GM23338 (cell line): ENCODE measurements at places on chromosomes 6 and 20. TPM values are rescaled to one million over a fixed set of nuclear protein-coding genes. Genes with fewer than 3 reads are reported as not detected.

Gene TP53INP2
- 3.3 and 3.8 TPM in 2 replicates for total RNA-seq

Gene KCNS1
- total RNA-seq = 0.97 and 3.2 TPM in 2 replicates

DNA sequence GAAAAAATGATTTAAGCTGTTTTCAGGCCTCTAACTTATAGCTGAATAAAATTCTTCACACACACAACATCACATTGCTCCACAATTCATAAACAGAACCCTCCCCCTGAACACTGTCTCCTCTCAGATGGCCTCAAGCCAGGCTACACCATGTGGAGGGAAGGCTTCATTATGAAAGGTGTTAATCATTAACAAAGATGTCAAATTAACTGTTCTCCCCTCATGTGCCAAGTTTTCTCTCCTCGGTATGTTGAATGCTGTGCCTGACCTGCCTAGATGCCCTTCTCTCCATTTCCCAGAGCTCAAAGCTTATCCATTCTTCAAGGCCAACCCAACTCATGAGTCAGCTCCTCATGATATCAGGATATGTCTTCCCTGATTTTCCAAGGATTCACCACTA, 210.4 kb downstream of the GMDS start:
- no peak for DNase-seq

Gene BRD2
- total RNA-seq = 169 and 182 TPM in 2 replicates

DNA sequence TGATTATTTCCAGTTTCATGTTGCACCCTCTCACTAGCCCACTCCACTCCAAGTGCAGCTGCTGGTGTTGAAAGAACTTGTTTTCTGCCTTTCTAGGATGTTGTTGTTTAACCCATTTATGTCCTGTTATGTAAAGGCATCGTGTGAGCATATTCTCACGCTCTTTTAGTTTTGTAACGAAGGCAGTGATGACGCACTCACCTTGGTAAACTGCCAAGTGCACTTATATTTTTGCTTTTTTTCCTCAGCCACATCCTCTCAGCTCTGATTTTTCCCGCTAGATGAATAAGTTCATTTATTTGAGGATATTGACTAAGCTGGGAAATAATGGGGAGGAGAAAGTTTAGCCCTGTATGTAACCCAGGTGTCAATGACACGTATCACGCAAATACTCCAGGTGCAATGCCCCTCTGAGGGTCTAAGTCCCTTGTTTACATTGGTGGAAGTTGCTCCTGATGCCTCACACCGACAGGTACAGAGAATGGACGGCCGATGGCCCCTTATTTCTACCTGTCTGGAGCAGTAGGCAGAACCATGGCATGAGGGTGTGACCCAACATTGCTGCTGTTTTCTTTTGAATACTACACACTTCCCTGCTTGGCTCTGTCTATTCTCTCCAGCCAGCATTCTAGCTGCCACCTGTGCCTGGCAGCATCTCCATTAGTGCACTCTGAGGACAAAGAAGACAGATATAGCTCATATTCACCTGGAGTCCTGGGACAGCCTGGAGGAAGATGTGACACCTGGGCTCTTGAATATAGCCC, 132.7 kb upstream of the SLC24A3 start:
- no peak for DNase-seq

- no peak for DNase-seq
These were observed 5.4 kb downstream of the EPM2A start for GRCh38 chr6:145729887-145730286.

Gene MOCS1
- 21.5 and 28.1 TPM in 2 replicates for total RNA-seq

DNA sequence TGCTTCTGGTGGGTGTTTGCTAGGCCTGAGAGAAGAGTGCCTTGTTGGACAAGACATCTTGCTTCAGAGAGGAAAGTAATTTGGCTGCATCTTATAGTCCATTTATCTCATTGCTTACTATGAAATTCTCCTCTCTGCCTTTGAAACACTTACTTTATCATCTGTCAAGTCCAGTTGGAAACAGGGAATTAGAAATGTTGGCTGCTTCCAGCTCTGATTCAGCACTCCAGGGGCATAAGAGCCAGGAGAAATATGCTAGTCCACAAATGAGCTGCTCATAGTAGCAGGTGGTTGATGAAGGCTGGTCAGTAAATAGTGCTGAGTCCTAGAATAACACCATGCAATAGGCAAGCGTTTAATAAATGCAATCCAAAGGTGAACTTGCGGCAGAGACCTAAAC, 227.1 kb downstream of the SLC35F1 start:
- DNase-seq = no peak

GRCh38 chr20:62535964-62536363, 60.2 kb upstream of the GATA5 start:
- DNase-seq = no peak

Gene HLA-C
- total RNA-seq = 94.6 and 116 TPM in 2 replicates

Gene KCNQ5
- 0.87 and 2.3 TPM in 2 replicates for total RNA-seq

Gene JPH2
- total RNA-seq = 0.78 and 1.1 TPM in 2 replicates

GRCh38 chr6:132961122-132961521, 146.8 kb downstream of the RPS12 start:
- peak; percentile 10 for DNase-seq

GRCh38 chr20:7196481-7196880, 429.0 kb downstream of the BMP2 start:
- no peak for DNase-seq

DNA sequence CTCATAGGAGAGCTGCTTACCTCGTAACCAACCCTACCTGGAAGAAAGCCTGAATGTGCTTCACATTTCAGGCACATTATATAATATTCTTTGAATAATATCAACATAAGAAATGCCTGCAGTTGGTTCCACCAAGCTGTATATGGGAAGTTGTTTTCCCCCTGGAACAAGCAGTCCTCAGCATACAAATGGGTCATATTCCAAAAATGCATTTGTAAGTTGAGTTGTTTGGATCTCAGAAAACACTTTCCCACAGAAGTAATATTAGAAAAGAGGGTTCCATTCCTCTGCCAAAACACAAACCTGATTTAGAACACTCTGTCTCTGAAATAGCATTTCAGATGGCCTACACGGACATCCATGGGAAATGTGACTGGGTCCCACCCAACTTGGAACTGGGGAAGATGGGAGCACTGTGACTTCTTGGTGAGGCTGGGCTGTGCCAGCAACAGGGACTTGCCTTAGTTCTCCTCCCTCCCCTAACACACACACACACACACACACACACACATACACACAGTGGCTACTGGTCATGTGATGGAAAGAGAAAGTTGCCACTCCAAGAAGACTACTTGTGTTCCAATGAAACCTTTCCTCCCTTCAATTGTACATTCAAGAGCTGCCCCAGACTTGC, 11.4 kb upstream of the RCAN2 start:
- DNase-seq = no peak

Gene SAPCD1
- total RNA-seq = 3.9 TPM in 1 of 2 replicates, not detected in the other

Gene CDC40
- total RNA-seq = 24.7 and 28.9 TPM in 2 replicates

Gene RSPH3
- total RNA-seq = 1.7 and 2.4 TPM in 2 replicates

GRCh38 chr6:105994591-105995390, 91.3 kb upstream of the PRDM1 start:
- DNase-seq = peak; percentile 82

Gene OR2J3
- total RNA-seq = 0.35 TPM in 1 of 2 replicates, not detected in the other

GRCh38 chr6:53917464-53917842, 122.6 kb downstream of the LRRC1 start:
- no peak for DNase-seq

Gene FAM162B
- 5.9 and 6.3 TPM in 2 replicates for total RNA-seq

- no peak for DNase-seq
These were observed 175.6 kb downstream of the BMP7 start for GRCh38 chr20:57090590-57091560.

- DNase-seq = no peak
These were observed 11.5 kb downstream of the FILIP1 start for GRCh38 chr6:75481936-75482593.

GRCh38 chr6:33172688-33173534, 19.4 kb downstream of the COL11A2 start:
- DNase-seq = peak; percentile 89

- DNase-seq = no peak
These were observed 109.7 kb downstream of the DST start for GRCh38 chr6:56532766-56533551.

GRCh38 chr20:58567437-58567836, 52.2 kb upstream of the APCDD1L start:
- no peak for DNase-seq

GRCh38 chr6:97067045-97067444, 142.5 kb downstream of the KLHL32 start:
- DNase-seq = no peak

GRCh38 chr6:31042806-31043205, 32.5 kb downstream of the MUC22 start:
- DNase-seq = peak; percentile 88

GRCh38 chr6:156869980-156870398, 92.8 kb downstream of the ARID1B start:
- peak; percentile 65 for DNase-seq

DNA sequence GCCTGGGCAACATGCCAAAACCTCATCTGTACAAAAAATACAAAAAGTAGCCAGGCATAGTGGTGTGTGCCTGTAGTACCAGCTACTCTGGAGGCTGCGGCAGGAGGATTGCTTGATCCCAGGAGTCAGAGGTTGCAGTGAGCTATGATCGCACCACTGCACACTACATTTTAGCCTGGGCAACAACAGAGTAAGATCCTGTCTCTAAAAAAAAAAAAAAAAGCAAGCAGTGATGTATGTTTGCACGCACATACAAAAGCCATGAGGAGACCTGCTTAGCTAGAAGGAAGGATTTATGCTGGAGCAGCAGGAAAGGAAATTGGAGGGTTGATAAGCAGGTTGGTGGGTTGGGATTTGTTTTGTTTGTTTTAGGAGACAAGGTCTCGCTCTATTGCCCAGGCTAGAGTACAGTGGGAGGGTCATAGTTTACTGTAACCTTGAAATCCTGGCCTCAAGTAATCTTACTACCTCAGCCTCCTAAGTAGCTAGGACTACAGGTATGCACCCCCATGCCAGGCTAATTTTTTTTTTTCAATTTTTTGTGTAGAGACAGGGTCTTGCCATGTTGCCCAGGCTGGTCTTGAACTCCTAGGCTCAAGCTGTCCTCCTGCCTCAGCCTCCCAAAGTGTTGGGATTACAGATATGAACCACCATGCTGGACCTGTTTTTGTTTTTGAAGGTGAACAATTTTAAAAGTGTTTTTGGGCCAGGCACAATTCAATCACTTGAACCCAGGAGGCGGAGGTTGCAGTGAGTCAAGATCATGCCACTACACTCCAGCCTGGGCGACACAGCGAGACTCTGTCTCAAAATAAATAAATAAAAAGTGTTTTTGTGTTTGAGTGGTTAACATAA, 4.0 kb downstream of the ZSWIM3 start:
- no peak for DNase-seq

DNA sequence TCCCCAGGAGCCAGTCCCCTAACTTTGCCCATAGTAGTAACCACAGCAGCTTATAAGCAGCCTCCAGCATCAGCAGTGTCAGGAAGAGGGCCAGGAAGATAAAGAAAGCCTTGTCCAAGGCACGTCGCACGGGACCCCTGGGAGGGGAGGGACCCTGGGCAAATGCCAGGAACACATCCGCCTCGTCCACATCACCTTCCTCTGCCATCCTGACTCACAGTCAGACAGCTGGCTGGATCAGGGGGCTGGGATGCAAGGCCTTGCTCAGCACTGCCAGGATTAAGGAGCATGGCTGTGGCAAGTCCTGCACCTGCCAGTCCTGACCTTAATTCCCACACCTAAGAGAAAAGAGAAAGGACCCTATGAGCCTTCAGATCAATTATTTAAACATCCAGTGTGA, 11.5 kb upstream of the ZBTB22 start:
- DNase-seq = no peak

Gene C6orf163
- 2.3 and 3.1 TPM in 2 replicates for total RNA-seq

Gene FAXC
- total RNA-seq = 10.5 and 18.3 TPM in 2 replicates

Gene GRM1
- 0.39 and 0.63 TPM in 2 replicates for total RNA-seq

- no peak for DNase-seq
These were observed 64.0 kb downstream of the FYN start for GRCh38 chr6:111809264-111809663.

GRCh38 chr20:63591786-63592355, 17.8 kb upstream of the HELZ2 start:
- DNase-seq = no peak

GRCh38 chr6:135073217-135073616, 18.6 kb upstream of the HBS1L start:
- no peak for DNase-seq

Gene RFX6
- total RNA-seq = 0.31 and 0.35 TPM in 2 replicates

Gene VPS16
- total RNA-seq = 17.7 and 20.4 TPM in 2 replicates

GRCh38 chr6:162713974-162714780, 13.4 kb downstream of the PRKN start:
- DNase-seq = peak; percentile 21

GRCh38 chr6:5497896-5498578, 236.7 kb downstream of the FARS2 start:
- no peak for DNase-seq

Gene CNBD2
- total RNA-seq = 2.7 TPM in 1 of 2 replicates, not detected in the other

- peak; percentile 95 for DNase-seq
These were observed 147.3 kb downstream of the TRIM27 start for GRCh38 chr6:28776269-28777146.

GRCh38 chr6:46105568-46105967, 24.2 kb upstream of the ENPP4 start:
- no peak for DNase-seq

- DNase-seq = no peak
These were observed 12.1 kb downstream of the BCL2L1 start for GRCh38 chr20:31710423-31711108.

DNA sequence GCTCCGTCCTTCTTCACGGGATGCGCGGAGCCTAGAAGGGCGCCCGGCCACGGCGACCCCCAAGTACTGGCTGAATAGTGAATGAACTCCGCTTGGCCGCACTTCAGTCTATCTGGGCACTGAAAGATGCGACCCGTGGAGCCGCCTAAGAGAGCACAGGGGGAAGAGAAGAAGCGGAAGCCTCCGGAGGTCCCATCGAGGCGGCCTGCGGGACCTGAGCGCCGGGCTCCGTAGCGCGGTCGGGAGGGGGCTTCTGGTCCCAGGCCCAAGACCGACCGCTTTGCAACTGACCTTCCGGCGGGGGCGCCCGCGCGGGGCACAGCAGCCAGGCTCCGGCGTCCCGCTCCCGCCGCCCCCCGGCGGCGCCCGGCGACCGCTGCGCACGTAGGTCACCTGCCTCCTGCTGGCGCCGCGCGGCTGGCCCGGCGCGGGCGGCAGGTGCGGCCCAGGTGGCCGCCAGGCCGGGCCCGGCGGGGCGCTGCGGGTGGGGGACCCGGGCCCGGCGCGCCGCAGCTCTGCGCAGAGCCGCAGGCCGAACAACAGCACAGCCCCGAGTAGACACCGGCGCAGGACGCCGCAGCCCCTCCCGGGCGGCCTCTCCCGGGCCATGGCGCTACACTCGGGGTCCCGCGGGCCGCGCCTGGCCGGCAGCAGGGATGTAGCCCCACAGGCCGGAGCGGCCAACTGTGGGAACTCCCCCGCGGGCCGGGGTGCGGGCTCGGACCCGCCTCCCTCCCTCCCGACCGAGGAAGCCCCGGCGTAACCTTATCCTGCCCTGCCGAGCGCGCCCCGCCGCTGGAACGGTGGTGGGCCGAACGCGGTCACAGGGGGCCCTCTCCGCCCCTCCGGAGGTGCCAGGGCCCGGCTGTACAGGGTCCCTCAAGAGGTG, at the start of gene METTL24:
Gene METTL24 (minus strand): TSS at position 686 of the 889 bp plus-strand sequence. CDS start 77 bp downstream, at position 609.
- DNase-seq = peak; percentile 70

DNA sequence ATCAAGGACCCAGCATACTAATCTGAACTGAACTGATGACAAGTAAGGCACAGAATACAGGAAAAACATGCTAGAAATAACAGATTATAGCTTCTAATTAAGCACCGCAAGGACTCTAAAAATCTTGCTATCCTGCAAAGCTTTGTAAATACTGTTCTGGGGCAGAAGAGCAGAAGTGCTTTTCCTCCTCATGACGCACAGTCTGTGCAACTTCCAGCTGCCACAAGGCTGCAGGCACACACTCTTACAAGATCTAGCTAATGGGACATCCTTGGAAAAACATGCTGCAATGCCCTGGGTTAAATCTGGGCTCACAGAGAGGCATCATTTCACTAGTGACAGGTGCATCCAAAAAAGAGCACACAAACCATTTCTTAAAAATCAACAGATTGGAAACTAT, 188.6 kb downstream of the GJA10 start:
- DNase-seq = no peak

Gene CCN5
- total RNA-seq = not detected in 2 replicates
